ENCODE measurements at places on chromosomes 13 and 19.

DNA sequence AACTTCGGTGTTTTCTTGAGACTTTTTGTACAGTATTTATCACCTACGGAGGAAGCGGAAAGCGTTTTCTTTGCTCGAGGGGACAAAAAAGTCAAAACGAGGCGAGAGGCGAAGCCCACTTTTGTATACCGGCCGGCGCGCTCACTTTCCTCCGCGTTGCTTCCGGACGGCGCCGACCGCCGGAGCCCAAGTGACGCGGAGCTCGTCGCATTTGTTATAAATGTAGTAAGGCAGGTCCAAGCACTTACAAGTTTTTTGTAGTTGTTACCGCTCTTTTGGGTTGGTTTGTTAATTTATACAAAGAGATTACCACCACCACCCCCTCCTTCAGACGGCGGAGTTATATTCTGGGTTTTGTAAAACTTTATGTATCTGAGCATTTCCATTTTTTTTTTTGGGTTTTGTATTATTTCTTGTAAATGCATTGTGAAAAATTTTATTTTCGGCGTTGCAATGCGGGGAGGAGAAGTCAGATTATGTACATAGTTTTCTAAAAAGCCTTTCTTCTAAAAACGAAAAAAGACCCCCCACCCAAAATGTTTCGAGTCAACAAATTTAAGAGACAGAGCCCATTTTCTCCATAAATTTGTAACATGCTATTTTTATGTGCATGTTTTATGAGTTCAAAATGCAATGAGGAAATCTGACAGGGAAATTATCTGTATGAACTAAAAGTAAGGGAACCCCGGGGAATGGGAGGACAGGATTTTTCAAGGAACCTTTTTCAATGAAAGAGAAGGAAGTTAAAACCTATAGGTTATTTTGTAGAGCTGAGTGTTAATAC lies 2.3 kb downstream of the SOX1 start:
- no peak for DNase-seq

- DNase-seq = no peak
Measured at GRCh38 chr19:7177926-7178325, 108.4 kb downstream of the ZNF557 start.

DNA sequence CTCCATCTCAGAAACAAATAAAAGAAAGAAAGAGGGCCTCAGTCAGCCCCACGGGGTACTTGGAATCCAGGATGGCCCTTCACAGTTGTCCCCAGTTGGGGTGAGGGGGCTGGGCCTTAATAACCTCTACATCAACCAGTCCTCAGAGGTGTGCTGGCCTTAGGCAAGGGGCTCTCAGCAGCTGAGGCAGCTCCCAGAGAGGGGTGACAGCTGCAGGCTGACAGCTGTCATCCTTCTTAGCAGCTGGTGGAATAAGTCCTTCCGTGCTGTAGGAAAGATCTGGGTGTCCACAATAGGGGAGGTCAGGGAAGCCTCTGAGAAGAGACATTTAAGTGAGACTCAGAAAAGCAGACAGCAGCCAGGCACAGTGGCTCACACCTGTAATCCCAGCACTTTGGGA lies 7.4 kb downstream of the BCAM start:
- DNase-seq = no peak

- no peak for DNase-seq
Measured at GRCh38 chr19:12783849-12784393, 7.4 kb upstream of the JUNB start.

DNA sequence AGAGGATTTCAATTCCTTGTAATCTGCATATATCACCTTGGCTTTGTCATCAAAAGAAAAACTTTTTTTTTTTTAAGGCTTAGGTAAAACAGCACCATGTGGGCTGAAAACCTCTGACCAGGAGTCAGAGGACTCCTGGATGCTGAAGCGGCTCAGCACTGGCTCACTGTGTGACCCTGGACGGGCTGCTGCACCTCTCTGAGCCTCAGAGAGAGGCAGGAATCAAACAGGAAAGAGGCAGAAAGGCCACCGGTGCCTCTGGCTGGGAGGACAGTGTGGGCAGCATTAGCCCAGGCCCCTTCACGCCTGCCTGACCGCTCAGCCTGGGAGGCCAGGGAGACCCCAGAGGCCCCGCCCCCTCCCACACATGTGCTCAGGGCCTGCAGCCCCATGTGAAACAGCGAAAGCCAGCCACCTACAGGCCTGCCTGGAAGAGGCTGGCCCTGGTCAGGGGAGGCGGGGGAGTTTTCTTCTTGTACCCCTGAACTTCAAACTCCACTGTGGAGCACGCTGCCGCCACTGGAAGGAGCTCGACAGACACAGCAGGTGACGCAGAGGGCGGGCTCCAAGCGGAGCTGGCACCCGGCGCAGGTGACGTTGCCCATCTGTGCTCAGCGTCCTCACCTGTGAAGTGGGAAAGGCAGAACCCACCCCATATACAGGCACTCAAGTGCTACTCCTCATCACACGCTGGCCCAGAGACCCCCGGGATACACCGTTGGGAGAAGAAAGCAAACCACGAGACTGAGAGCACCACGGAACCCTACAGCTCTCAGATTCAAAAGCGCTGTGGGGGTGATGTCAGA lies 39.7 kb downstream of the MLLT1 start:
- no peak for DNase-seq

DNA sequence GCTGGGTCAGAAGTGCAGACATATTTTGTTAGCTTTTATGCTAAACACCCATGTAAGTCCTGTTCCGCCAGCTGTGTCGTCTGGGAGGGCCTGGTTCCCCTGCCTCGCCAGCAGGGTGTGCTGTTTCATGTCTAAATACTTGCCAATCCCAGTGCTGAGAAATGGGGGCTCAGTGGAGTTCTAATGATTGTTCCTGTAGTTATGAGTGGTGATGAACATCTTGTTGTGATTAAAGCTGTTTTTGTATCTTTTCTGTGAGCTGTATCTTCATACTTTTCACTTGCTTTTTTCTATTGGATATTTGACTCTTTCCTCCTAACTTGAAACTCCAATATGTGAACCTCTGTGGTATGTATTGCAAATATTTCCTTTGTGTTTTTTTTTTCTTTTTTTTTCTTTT lies 32.7 kb downstream of the KDM4B start:
- DNase-seq = peak; percentile 47

DNA sequence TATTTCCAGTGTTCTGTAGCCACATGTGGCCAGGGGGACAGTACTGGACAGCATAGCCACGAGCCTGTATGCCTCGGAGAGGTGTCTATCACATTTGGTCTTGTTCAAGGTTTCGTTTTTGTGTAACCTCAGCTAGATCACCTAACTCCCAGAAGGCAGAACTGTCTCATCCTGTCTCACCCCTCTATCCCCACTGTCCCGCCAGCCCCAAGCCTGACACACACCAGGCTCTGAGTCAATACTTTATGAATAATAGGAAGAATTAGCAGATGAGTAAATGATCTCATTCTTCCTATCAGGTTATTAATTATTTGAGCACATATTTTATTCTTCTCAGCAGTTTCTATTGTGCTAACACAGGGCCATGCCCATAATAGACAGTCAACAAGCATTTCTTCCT lies 132.2 kb downstream of the NUFIP1 start:
- no peak for DNase-seq

DNA sequence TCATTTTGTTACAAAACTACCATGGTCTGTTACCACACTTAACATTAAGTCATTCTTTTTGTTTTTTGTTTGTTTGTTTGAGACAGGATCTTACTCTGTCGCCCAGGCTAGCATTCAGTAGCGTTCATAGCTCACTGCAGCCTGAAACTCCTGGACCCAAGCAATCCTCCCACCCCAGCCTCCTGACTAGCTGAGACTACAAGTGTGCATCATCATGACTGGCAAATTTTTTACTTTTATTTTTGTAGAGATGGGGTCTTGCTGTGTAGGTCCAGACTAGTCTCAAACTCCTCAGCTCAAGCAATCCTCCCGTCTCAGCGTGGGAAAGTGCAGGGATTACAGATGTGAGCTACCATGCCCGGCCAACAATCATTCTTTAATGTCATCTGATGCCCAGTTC lies 3.3 kb downstream of the ALDH16A1 start:
- no peak for DNase-seq

GRCh38 chr19:10104665-10105508 lies 1.3 kb upstream of the PPAN start:
- peak; percentile 94 for DNase-seq

GRCh38 chr19:8491574-8491973 lies 10.9 kb downstream of the PRAM1 start:
- no peak for DNase-seq

- no peak for DNase-seq
Measured at GRCh38 chr13:109735436-109735966, 50.9 kb downstream of the IRS2 start.

- peak; percentile 19 for DNase-seq
Measured at GRCh38 chr19:17762505-17763229, 11.4 kb downstream of the FCHO1 start.

DNA sequence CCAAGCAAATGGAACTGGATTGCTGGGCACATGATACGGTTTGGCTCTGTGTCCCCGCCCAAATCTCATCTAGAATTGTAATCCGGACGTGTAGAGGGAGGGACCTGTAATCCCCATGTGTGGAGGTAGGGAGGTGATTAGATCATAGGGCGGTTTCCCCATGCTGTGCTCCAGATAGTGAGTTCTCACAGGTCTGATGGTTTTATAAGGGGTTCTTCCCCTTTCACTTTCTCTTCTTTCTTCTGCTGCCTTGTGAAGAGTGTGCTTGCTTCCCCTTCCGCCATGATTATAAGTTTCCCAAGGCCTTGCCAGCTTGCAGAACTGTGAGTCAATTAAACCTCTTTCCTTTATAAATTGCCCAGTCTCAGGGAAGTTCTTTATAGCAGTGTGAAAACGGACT lies 32.6 kb upstream of the MTIF3 start:
- DNase-seq = no peak

DNA sequence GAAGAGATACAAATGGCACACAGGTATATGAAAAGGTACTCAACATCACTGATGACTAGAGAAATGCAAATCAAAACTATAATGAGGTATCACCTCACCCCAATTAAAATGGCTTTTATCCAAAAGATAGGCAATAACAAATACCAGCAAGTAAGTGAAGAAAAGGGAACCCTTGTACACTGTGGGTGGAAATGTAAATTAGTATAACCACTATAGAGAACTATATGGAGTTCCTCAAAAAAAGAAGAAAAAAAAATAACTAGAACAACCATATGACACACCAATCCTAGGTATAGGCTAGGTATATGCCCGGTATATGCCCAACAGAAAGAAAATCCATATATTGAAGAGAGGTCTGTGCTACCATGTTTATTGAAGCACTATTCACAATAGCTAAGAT lies 150.9 kb downstream of the VWA8 start:
- DNase-seq = no peak

DNA sequence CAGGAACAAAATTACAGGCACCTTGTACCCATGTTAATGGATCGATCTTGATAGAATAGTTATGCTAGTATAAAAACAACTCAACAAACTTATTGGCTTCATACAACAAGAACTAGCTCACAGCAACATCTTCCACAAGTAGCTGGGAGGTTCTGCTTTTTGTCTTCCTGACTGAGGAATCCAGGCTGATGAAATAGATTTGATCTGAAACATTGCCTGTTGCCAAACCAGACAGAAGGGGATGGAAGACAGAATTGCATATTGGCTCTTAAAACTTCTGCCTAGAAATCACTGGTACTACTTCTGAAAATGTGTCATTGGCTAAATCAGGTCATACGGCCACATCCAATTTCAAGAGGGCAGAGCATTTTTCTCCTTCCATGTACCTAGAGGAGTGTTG lies 267.3 kb downstream of the RFC3 start:
- DNase-seq = no peak

DNA sequence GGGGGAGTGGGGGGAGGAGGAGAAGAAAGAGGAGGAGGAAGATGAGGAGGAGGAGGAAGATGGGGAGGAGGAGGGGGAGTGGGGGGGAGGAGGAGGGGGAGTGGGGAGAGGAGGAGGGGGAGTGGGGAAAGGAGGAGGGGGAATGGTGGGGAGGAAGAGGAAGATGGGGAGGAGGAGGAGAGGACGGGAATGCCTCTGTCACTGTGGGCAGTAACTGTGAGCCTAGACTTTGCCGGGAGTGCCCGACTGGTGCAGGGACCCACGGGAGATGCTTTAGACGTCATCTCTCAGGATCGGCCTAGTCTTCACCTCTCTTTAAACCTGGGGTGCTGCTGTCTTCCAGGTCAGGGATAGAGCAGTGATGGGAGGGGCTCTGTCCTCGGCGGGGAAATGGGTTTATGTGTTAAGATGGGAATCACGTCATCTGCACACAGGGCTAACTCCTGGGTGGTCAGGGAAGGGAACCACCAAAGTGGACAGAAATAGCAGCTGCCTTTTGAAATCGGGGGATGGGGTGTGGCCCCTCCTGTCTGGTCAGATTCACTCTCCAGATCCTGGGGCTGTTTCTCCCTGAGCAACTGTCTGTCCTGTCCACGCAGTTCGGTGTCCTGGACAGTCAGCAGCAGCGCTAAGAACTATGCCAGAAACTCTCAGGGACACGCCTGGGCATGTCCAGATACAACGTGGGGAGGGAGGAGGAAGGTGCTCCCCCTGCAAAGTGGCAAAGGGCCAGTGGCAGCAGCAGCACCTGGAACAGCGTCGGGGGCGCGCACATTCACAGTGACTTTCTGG lies 26.9 kb downstream of the GAS6 start:
- DNase-seq = peak; percentile 25

DNA sequence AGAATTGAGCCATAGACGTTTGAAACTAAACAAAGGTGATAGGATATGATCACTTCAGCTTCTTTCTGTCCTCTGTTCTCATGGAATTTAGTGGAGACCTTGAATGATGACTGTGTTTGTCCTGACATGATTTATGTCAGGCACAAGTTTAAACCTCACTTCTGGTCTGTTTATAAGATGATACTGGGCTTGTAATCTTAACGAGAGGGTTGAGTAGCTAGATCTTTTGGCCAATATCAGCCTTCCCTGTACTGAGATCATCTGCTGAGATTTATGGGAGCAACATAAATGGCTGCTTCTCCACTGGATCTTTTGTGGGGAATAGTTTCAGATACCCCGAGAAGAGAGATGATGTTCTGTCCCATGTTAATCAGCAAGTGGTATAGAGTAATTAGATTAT lies 121.8 kb upstream of the OBI1 start:
- no peak for DNase-seq

DNA sequence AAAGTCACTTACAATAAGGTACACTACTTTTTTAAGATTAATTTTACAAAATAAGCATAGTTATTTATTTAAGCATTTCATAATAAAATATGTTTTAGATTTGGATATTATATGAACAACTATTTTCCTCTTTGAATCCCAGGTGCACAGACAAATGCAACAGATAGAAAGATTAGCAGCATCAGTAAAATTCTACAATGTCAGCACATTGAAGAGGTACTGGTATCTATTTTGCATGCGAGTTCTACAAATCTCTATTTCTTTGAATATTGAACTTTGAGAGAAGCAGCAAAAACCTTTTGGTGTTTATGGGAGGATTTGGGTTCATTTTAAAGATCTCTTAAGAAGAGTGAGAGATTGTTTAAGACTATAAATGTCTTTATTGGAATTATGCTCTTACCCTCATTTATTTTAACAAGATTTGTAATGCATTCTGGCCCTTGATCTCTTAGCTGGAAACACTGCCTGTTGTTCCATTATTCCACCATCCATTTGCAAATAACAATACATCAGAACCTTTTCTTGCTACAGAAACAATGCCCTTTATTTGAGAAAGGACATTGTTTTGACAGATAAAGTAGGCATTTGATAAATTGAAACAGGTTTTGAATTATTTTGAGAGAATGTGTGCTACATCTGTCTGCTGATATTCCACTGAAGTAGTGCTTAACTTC lies 558.8 kb upstream of the KLHL1 start:
- DNase-seq = no peak

All from GDM1 (cell line).